ENCODE measurements at places on chromosomes 2 and 18. TPM values are rescaled to one million over a fixed set of nuclear protein-coding genes. Genes with fewer than 3 reads are reported as not detected.

Gene BOLL
- polyA plus RNA-seq = not detected

Gene MORN2
- 26.4 TPM for polyA plus RNA-seq

DNA sequence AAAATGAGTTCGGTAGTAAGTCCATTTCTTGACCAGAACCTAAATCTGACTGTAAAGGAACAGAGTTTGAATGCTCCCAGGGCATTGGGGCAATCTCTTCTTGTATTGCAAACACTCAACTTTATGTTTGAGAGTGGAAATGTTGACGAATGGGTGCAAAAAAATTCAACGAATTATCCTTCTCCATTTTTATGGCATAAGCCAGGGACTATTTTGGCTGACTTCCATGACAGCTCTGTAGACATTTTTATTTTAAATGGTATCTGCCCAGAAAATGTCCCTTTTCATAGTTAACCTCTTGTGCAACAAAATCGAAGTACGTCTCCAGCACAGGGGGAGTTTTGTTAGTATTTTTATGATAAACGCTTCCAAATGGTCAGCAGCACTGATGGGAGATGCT lies 3.7 kb downstream of the MLPH start:
- no peaks in the 10 kb centered on the region for H3K36me3 ChIP-seq
- H3K27me3 ChIP-seq = peaks cover 26% of the 10 kb centered on the region
- H3K4me1 ChIP-seq = peaks cover 7% of the 10 kb centered on the region
- DNase-seq = no peak
- peak overlapping the region; percentile 67 for H3K27ac ChIP-seq
- no peak overlapping the region for H3K4me3 ChIP-seq

GRCh38 chr2:143617803-143618415 lies 488.7 kb downstream of the ARHGAP15 start:
- no peaks in the 10 kb centered on the region for H3K36me3 ChIP-seq
- no peak for DNase-seq
- H3K27ac ChIP-seq = no peak overlapping the region
- no peak overlapping the region for H3K4me3 ChIP-seq

DNA sequence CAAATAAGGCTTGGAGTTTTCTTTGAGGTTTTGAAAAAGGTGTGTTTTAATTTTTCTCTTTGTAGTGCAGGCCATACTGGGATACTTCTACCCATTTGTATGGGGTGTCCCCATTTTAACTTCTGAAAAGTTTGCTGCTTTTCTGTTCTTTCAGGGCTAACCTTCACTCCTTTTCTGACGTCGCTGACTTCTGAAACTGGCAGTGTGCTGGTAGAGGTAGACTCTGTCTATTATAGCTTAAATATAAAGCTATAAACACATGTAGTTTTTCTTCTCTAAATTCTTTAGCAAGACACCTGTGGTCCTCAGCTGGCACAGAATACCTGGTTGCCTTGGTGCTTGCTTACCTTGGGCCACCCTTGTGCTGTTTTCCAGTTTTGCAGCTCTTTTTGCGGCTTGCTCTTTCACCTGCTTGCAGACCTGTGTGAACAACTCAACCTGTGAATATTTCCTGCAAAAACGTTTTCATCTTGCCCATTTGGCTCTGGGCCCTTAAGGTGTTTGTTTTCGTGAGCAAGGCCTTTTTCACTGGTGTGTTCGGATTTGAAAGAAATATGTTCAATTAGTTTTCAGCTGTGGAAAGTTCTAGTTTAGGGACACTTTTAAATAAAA lies 42.2 kb downstream of the PHLPP1 start:
- H3K4me1 ChIP-seq = peaks cover 3% of the 10 kb centered on the region
- H3K36me3 ChIP-seq = no peaks in the 10 kb centered on the region
- H3K27me3 ChIP-seq = no peaks in the 10 kb centered on the region
- no peak overlapping the region for H3K4me3 ChIP-seq

DNA sequence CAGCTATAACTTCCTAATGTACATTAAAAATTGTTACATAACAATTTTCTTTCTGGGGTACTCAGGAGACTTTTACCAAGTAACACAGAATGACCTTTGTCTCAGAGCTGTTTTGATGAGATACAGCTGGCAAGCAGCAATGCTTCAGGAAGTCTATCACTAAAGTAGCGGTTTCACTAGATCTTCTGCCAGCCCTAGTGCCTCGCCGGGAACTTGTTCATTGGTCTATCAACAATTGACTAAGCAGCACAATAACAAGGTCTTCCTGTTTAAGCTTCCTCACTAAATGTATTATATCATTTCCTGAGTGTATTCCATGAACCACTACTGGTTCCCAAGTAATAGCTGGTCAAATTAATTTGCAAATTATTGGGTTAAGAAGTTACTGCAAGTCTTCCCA lies 69.2 kb downstream of the TRIP12 start:
- H3K36me3 ChIP-seq = no peaks in the 10 kb centered on the region
- H3K27me3 ChIP-seq = no peaks in the 10 kb centered on the region
- no peak overlapping the region for H3K27ac ChIP-seq
- no peak for DNase-seq
- no peaks in the 10 kb centered on the region for H3K4me1 ChIP-seq
- no peak overlapping the region for H3K4me3 ChIP-seq

DNA sequence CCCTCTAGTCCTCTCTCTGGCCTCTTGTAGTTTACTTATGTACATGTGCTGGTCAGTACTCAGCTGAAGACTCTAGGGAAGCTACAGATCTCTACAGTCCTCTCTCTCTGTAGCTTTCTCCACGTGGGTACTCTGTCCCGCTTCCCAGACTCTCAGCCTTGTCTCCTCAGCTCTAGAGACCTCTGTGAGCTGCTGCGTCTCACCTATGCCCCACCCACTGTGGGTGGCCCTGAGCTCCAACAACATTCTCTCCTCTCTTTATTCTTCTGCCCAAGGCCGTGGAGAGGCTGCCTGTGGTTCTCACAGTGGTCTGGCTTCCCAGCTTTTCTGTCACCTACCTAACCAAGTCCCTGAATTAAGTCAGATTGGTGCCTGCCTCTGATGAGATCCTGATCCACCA lies 33.4 kb downstream of the MFSD6 start:
- no peaks in the 10 kb centered on the region for H3K4me1 ChIP-seq
- no peaks in the 10 kb centered on the region for H3K27me3 ChIP-seq
- no peak overlapping the region for H3K27ac ChIP-seq
- no peak overlapping the region for H3K4me3 ChIP-seq

Gene ZC3H8
- 15.2 TPM for polyA plus RNA-seq

DNA sequence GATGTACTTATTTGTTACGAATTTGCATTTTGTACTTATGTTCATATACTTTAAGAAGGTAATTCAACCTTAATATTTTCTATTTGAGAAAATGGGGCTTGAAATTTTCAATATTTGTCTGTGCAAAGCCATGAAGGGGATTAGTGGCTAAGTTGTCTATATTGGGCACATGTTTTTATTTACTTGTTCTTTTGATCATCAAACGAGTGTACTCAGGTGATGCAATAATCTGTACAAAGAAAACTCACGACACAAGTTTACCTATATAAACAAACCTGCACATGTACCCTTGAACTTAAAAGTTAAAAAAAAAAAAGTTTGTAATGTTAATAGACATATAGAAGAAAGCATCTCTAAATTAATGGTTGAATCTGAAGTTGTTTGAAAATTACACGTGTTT lies 658.9 kb upstream of the SYT4 start:
- H3K4me1 ChIP-seq = peaks cover 26% of the 10 kb centered on the region
- H3K27me3 ChIP-seq = no peaks in the 10 kb centered on the region
- H3K36me3 ChIP-seq = no peaks in the 10 kb centered on the region
- H3K4me3 ChIP-seq = no peak overlapping the region
- H3K27ac ChIP-seq = peak overlapping the region; percentile 35

Gene AMER3
- 0.05 TPM for polyA plus RNA-seq

GRCh38 chr2:134999521-134999920 lies 47.7 kb downstream of the MAP3K19 start:
- no peak overlapping the region for H3K27ac ChIP-seq
- H3K36me3 ChIP-seq = no peaks in the 10 kb centered on the region
- no peaks in the 10 kb centered on the region for H3K27me3 ChIP-seq
- H3K4me3 ChIP-seq = no peak overlapping the region

- H3K27me3 ChIP-seq = no peaks in the 10 kb centered on the region
- H3K4me3 ChIP-seq = no peak overlapping the region
- peak overlapping the region; percentile 4 for H3K27ac ChIP-seq
- DNase-seq = no peak
- no peaks in the 10 kb centered on the region for H3K36me3 ChIP-seq
Measured at GRCh38 chr2:65878011-65878340, 445.6 kb upstream of the SPRED2 start.

DNA sequence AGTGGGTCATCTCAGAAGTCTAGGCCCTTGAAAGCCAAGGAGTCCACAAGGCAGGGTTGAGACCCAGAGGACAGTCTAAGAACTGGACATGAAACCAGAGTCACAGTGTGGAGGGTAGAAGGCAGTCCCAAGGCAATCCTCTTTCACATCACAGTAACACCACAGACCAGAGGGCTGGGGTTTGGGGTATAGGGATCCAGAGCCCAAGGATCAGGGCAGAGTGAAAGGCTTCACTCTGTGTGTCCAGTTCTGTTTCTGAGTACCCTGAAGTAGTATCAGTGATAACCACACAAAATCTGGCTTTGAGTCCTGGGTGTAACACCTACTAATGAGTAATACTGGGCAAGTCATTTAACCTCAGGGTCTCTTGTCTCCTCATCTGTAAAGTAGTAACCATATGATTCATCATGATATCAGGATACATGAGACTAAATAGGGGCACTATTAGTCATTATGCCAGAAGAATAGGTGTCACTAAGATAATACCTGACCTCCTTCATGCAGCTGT lies 91.0 kb downstream of the ICA1L start:
- H3K27ac ChIP-seq = no peak overlapping the region
- DNase-seq = no peak
- no peaks in the 10 kb centered on the region for H3K27me3 ChIP-seq
- no peak overlapping the region for H3K4me3 ChIP-seq
- H3K36me3 ChIP-seq = no peaks in the 10 kb centered on the region
- H3K4me1 ChIP-seq = no peaks in the 10 kb centered on the region

DNA sequence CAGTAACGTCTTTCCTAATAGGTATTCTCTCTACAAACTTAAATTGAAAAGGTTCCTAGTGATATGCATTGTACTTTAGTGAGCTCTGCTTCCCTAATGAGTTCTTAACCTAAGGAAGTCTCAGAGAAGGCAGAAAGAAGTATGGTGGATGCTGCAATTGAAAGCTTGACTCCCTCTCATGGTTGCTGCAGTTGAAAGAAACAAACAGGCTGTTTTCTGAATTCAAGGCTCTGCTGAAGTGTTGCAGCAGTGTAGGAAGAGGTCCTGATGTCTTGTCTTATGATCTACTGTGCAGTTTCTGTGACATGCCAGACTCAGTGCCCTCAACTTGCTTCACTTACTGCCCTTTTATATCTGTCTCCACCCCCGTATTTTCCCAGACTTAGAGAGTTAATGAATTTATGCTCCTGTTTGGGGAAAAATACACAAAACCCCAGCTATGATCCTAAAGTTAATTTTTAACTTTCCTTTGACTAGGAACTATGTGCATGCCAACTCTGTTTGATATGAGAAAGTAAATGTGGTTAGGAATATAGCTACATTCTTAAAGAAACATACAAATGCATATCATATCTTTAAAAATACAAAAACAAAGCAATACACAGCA lies 655.3 kb upstream of the FAM98A start:
- no peak overlapping the region for H3K4me3 ChIP-seq
- H3K4me1 ChIP-seq = peaks cover 12% of the 10 kb centered on the region
- peak overlapping the region; percentile 16 for H3K27ac ChIP-seq
- peak; percentile 16 for DNase-seq
- H3K27me3 ChIP-seq = no peaks in the 10 kb centered on the region
- H3K36me3 ChIP-seq = no peaks in the 10 kb centered on the region

DNA sequence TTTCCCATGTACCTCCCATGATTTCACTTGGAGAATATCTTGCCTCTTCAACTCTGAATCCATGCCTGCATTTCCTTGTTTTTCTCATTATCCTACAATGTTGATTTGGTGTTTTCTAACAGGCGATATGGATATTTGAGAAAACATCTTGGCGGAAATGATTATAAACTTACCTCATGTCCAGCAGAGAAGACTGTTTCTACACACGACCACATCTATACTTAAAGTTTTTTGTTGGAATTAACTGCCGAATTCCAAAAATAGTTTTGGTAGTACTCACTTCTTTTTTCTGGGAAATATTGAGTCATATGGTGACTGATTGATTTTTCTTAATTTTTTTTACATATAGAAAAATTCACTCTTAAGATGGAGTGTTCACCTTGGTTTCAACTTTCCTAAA lies 41.4 kb upstream of the TMEFF2 start:
- H3K4me1 ChIP-seq = no peaks in the 10 kb centered on the region
- H3K4me3 ChIP-seq = no peak overlapping the region
- no peaks in the 10 kb centered on the region for H3K36me3 ChIP-seq
- DNase-seq = no peak
- no peak overlapping the region for H3K27ac ChIP-seq

GRCh38 chr2:28293416-28293815 lies 99.2 kb upstream of the FOSL2 start:
- H3K27me3 ChIP-seq = no peaks in the 10 kb centered on the region
- H3K27ac ChIP-seq = no peak overlapping the region
- H3K36me3 ChIP-seq = no peaks in the 10 kb centered on the region
- H3K4me3 ChIP-seq = no peak overlapping the region
- DNase-seq = no peak

DNA sequence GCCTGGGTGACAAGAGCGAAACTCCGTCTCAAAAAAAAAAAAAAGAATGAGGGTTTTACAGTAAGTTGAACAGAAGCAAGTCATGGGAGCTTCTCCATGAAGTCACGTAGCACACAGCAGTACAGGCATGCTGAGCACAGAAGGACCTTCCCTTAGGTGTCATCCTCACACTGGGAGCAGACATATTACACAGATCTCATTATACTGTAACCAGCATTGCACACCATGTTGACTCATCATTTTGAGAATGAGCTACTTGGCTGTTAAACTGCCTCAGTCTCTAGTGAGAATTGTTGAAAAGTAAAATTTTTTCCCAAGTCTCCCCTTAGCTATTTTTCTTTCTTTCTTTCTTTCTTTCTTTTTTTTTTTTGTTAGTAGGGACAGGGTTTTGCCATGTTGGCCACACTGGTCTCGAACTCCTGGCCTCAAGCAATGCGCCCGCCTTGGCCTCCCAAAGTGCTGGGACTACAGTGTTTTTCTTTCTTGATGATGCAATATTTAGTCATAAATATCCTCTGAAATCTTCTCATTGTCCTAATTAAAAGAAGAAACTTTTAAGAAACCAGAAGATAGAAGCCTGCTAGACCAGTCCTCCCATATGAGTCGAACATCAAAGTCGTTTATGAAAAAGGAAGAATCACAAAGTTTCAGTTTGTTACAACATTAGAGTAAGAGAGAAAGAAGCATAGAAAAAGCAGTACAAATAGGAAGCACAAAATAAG lies 37.9 kb upstream of the PPP1CB start:
- H3K27me3 ChIP-seq = no peaks in the 10 kb centered on the region
- peaks cover 28% of the 10 kb centered on the region for H3K4me1 ChIP-seq
- no peaks in the 10 kb centered on the region for H3K36me3 ChIP-seq
- no peak overlapping the region for H3K27ac ChIP-seq
- DNase-seq = no peak
